ENCODE measurements at places on chromosomes 12 and 14.
A peak's percentile ranks its signal among the peaks of the same experiment; 100 is the strongest.

DNA sequence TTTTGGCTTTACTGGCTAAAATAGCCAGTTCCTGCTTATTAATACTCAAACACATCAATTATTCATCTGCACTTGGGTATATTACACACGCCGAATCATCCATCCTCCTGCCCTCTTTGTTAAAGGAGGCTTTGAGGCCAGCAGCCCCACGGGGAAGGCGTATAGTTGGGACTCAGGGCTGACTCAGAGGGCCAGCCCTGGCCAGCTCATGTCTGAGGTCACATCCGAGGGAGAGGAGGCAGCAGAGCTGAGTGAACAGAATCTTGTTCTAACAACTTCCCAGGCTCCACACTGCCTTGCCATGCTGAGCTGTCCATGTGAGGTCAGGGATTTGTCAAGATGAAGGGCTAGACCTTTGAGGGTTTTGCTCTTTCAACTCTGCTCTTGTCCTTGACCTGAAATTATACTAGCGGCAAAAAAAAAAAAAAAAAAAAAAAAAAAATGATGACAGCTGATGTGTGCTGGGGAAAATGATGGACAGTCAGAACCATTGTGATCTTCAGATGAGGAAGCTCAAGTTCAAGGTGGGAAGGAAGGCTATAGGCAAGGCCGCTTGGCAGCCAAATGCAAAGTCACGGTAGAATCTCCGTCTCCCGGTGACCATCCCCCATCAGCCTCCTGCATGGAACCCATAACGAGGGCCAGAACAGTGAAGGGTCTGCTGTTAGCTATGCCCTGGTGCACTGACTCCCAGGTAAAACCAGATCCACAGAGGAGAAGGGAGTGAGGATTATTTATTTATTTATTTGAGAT is 12.5 kb upstream of the MARK3 start:
- no peak for DNase-seq

DNA sequence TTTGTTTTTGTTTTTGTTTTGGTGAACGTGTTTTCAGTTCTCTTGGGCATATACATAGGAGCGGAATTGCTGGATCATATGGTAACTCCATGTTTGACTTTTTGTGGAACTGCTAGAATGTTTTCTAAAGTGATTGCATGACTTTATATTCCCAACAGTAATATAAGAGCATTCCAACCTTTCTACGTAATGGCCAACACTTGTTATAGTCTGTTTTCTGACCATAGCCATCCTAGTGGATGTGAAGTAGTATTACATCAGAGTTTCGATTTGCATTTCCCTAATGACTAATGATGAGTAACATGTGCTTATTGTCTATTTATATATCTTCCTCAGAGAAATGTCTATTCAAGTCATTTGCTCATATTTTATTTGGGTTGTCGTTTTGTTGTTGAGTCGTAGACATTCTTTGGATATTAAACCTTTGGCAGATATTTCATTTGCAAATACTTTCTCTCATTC is 268.7 kb downstream of the AEBP2 start:
- DNase-seq = no peak

GRCh38 chr14:51041108-51041531 is 53.8 kb downstream of the TRIM9 start:
- peak; percentile 49 for DNase-seq

DNA sequence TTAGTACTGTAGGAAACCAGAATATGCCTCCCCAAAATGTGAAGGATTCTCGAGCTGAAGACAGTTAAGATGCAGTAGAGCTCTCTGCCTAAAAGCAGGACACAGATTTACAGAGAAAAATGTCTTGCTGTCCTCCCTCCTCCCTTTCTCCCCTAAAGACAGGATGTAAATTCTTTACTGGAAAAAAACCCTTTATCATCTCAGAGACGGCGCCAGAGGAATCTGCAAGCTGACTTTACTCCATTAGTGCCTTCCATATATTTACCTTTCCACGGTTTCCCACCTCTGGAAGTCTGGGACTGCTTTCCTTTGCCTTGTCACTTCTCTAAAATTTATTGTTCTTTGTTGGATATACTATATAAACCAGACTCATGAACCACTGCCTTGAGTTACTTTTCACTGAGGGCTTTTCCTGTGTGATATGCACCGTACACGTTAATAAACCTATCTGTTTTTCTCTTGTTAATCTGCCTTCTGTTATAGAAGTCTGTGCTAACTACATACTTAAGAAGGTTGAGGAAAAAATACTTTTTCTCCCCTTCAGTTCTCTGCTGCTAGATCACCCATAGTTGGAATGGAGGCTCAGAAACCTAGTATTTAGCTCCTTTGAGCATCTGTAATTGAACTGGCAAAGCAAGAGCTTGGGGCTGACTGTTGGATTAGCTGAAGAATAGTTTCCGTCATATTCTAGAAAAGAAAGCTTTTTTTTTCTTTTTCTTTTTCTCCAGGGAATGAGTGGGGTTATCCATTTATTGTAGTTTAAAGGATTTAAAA is 99.9 kb downstream of the RAD51B start:
- DNase-seq = no peak

DNA sequence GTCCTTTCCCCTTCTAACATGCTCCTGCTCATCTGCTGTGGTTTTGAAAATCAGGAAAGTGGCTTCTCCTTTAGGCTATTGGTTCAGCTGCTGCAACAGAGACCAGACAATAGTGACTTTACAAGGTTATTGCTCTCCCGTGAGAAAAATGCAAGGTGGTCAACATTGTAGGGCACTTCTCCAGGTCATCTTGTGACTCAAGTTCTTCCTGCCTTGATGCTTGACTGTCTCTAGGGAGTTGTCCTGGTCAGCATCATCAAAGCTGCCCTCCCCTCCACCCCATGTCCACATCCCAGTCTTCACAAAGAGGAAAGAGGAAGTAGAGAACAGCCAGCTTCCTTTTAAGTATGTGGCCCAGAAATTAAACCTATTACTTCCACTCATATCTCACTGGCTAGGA is 3.9 kb upstream of the TMEM63C start:
- no peak for DNase-seq

DNA sequence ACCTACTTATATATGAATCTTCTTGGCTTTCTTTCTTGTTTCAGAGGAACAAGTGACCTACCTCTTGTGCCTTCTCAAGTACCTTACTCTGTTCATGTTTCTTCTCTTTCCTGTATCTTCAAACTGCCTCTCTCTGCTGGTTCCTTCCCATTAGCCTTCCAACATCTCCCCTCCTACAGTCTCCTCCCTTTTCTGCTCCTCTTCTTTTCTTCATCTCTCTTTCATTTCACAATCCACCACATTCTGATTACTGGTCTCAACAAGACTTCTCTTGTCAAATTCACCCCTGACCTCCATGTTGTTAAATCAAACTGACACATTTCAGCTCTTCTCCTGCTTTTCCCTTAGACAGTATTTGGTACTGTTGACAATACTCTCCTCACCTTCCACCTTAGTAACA is 95.6 kb downstream of the BRMS1L start:
- DNase-seq = no peak

DNA sequence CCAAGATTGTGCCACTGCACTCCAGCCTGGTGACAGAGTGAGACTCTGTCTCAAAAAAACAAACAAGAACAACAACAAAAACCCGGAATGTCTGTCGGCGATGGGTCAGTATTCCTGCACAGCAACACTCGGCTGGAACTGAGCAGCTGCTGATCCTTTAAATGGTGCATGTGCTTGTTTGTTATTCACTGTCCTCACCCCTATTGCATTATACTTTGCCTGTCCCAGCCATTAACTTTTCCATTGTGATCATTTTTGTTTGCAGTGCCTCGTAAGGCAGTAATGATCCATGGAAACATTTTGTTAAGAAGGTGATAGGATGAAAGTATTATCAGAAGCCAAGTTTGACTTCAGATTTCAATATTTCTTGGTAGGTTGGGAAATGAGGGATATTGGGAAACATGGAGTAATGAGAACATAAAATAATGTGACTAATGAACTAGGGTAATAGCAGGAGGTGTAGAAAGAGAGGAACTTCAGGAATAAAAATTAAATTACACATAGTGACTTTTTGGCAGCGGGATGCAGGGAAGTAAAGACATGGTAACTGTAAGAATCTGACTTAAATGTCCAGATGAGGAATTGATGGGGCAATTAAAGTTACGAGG is 6.1 kb downstream of the ACSS3 start:
- peak; percentile 53 for DNase-seq

- DNase-seq = no peak
These were observed 25.6 kb downstream of the FRMD6 start for GRCh38 chr14:51677266-51677665.

DNA sequence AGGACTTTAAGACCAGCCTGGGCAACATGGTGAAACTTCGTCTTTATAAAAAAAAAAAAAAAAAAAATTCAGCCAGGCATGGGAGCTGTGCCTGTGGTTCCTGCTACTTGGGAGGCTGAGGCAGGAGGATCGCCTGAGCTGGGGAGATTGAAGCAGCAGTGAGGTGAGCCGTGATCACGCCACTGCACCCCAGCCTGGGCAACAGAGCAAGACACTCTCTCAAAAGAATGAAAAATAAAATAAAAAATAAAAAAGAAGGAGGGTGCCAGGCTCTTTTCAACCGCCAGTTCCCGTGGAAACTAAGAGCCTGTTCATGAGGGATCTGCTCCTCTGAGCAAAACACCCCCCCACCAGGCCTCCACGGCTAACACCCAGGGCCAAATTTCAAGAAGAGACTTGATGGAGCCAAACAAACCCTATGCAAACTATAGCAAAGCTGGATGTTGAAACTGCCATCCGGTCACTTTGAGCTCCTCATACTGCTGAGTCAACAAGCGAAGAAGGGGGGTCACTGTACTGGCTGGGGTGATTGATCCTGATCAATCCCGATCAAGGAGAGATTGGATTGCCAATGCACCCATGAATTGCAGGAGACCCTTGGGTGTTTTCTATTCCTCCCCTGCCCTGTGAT is 23.4 kb downstream of the DLK1 start:
- peak; percentile 8 for DNase-seq

DNA sequence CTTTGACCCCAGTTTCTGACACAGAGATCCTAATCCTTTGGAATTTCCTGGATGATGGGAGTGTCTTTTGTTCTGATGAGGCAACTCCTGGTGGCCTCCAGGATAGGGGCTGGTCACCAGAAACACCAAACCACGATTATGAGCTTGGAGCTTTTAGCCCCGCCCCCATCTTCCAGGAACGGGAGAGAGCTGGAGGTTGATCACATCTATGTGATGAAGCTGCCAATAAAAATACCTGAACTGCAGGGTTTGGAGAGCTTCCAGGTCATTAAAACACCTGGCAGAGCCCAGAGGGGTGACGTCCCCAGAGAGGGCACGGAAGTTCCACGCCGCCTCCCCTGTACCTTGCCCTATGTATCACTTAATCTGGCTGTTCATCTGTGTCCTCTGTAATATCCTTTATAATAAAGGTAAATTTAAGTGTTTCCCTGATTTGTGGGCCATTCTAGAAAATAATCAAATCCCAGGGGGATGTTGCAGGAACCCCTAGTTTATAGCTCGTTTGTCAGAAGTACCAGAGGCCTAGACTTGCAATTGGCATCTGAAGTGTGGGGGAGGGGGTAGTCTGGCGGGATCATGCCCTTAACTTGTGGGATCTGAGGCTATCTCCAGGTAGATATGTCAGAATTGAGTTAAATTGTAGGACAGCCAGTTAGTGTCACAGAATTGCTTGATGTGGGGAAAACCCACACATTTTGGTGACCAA is 21.2 kb downstream of the APPL2 start:
- DNase-seq = no peak

GRCh38 chr12:13211859-13212664 is 15.5 kb downstream of the EMP1 start:
- DNase-seq = peak; percentile 93

DNA sequence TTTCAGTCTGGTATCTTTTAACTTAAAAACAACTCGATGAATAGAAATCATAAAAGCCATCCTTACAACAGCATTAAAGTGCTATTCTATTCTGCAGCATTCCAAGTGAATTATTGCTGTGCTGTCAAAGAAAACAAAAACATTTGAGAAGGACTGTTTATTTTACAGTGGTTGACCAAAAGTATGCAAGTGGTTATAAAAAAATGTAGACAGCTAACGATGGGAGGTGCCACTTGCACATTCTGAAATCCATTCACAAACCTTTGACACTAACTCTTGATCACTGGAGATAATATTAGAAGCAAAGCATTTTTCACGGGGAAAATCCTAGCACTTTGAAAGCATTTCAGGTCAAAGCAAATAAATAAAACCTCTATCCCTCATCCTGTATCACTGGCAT is 55.6 kb downstream of the HMGA2 start:
- DNase-seq = no peak

GRCh38 chr12:1795785-1796514 is 24.4 kb upstream of the LRTM2 start:
- DNase-seq = peak; percentile 97

GRCh38 chr14:71804992-71805391 is 127.2 kb upstream of the RGS6 start:
- no peak for DNase-seq

GRCh38 chr14:36271939-36272907 is 48.2 kb downstream of the MBIP start:
- no peak for DNase-seq

GRCh38 chr14:26395726-26396125 is 202.1 kb downstream of the NOVA1 start:
- DNase-seq = no peak

DNA sequence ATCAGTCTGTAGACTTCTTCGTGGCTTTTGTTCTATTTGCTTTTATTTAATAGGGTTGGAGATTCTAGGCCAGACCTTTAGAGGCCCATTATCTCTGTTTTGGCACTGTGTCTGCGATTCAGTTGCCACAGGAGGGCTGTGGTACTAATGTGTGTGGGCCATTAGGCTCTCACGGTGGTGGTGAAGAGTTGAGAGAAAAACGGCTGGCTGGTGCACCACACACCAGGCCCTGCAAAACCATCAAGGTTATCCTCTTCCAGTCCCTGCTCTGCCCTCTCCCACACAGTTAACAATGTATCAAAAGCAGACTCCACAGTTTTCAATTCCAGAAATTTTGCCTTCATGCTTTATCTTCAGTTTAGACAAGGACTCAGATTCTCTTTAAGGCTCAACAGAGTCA is 97.7 kb downstream of the MYF5 start:
- no peak for DNase-seq

- DNase-seq = no peak
These were observed 28.3 kb downstream of the NRDE2 start for GRCh38 chr14:90303473-90303872.

GRCh38 chr12:11771356-11771755 is 121.9 kb downstream of the ETV6 start:
- DNase-seq = peak; percentile 40

GRCh38 chr12:120119271-120119973 is 2.9 kb upstream of the RAB35 start:
- DNase-seq = no peak

- peak; percentile 94 for DNase-seq
These were observed 2.5 kb downstream of the COL2A1 start for GRCh38 chr12:48001505-48002413.

- peak; percentile 14 for DNase-seq
These were observed 77.0 kb upstream of the METAP2 start for GRCh38 chr12:95396849-95397468.

DNA sequence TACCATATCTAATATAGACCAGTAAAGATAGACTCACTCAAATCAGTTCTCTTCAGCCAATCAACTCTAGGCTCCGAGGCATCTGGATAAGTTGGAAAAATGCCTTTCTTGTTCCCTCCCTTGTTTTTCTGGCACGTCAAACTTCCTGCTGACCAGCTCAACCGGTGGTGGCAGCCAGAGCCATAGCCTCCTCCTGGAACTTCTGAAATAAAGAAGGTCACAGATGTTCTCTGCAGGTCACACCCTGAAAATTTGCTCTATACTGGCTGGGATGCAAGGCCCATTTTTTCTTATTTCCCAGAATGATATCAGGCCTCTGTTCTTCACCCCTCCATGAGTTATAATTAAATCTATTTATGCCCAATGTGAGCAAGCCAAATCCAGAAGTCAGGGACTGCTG is 81.9 kb downstream of the BMP4 start:
- no peak for DNase-seq
